Stimulated activated CD8-positive, alpha-beta memory T cell treated with anti-CD3 and anti-CD28 coated beads, Interleukin-2, amount 100 ng/mL, for 1 hour (primary cell): ENCODE measurements at places on chromosomes 7 and 10.

DNA sequence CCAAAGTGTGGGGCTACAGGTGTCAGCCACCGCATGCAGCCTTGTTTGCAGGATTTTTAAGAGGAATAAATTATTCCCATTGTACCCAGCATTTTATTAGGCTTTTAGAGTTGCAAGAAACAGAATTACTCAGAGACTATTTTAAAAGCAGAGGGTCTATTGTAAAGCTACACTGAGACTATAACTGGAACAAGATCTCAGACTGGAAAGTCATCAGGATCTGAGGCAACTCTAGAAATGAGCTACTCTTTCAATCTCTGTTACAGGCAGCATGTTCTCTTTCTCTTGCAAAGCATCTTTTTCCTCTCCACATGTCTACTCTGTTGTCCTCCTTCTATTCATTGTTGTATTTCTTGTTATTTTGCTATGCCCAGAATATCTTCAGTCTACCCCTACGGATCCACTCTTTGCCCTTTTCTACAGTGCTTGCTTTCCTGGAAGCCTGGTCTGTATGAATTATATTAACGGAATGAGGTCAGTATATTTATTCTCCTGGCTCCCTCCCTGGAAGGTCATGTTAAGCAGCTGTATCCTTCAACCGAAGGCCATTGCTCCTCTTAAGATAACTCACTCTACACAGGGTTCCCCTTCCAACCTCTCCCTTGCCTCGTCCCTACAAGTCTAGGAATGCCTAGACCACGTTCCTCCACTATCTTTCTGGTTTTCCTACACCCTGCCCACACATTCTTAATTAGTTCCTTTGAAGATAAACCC, 27.7 kb upstream of the MICU1 start:
- DNase-seq = no peak

DNA sequence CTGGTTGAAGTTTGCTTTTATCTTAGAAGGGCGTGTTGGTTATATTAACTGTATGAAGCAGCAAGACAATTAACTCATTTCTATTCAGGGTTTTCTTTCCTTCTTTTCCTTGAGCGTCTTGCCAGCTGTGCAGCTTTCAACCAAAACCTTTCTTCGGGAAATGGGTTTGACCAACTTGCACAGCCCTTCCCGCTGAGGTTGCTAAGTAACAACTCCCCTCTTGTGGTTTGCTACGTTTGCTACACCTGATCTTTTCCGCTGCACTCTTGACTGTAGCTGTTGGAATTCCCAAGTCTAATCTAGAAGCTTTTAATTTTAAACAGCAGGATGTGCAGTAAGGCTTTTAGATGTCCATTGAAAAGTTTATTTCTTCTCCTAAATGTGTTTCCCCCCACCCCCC, 116.9 kb downstream of the CDCA7L start:
- no peak for DNase-seq

GRCh38 chr7:112572669-112573301, 92.0 kb downstream of the LSMEM1 start:
- no peak for DNase-seq

DNA sequence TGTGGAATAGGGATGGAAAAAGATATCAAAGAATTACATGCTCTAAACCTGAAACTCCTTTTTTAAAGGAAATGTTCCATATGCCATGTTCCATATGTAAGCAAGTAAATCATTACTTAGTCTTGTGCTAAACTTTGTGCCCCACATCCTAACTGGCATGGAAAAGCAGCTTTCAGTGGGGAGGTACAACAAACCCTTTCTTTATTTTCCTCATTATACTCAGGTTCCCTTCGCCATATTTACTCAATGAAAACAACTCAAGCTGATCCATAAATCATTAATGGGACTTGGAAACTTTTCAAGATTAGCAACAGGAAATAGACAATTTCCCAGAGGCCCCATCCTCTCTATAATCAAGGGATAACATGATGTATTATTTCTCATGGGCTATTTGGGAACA, 56.0 kb downstream of the GSAP start:
- DNase-seq = no peak

DNA sequence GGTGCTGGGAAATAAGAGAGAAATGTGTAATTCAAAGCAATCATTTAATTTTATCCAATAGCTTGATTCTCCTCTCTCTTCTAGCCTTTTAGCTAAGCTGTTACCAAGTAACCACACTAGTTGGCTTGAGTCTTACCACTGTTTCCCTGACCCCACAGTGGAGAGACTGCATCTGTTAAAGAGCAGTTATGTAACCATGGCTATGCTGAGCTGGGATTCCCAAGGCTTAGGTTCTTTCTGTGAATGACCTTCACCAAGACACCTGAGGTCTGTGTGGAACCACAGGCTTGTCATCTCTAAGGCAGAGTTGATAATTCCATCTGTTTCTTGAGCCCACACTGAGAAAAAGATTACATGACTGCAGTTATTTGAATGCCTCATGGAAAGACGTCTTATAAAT, 47.7 kb upstream of the ATRNL1 start:
- DNase-seq = no peak

DNA sequence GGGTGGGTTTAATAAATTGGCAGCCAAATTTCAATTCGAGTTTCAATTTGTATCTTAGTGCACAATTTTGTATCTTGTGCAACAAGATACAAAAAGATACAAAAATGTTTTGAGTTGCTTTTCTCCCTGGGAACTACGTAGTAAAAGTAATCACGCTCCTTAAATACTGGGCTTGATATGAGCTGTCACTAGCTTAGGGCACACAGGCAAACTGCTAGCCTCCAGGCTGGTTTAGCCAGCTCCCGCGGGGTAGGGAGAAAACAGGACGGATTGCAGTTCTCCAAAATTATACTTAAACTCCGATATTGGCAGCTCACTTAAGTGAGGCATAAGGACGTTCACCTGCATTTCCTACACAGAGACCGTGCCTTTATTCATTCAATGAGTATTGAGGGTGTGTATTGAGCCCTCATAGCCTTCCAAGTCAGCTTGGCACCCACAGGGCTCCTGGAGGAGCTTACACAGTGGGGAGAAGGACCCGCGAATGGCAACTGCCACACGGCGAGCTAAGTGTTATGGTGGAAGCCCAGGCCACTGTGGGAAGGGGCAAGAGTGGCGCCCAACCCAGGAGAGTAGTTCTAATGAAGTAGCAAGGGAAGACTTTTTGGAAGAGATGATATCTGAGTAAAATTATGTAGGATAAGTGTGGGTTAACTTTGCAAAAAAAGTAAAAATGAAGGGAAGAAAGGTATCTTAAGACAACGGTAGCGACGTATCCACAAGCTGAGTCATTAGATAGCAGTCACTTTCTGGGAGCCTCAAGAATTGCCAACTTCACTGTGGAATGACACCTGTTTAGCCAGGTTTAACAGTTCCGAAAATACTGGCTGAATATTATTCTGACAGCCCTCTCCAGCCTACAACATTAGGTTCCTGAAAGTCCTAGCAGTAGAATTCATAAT, 1.6 kb upstream of the EPC1 start:
- no peak for DNase-seq

- DNase-seq = no peak
Measured at GRCh38 chr7:154905146-154905545, 97.8 kb downstream of the PAXIP1 start.

GRCh38 chr10:9211228-9211627, 1156.7 kb downstream of the GATA3 start:
- DNase-seq = no peak

DNA sequence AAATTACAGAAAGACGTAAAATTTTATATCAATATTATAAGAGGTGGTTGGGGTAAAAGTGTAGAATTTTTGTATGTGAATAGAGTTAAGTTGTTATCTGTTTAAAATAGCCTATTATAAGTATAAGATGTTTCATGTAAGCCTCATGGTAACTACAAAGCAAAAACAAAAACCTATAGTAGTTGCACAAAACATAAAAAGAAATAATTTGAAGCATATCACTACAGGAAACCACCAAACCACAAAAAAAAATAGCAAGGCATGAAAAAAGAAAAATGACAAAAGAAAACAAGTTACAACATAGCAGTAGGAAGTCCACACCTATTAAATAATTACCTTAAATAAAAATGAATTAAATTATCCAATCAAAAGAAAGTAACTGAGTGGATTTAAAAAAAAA, 12.4 kb upstream of the GSTK1 start:
- no peak for DNase-seq

- no peak for DNase-seq
Measured at GRCh38 chr7:114180556-114181266, 233.9 kb upstream of the FOXP2 start.

GRCh38 chr10:84469470-84469869, 141.1 kb downstream of the CCSER2 start:
- no peak for DNase-seq

- DNase-seq = no peak
Measured at GRCh38 chr10:59057345-59057744, 119.1 kb upstream of the PHYHIPL start.

- no peak for DNase-seq
Measured at GRCh38 chr7:42159130-42159529, 77.9 kb downstream of the GLI3 start.

DNA sequence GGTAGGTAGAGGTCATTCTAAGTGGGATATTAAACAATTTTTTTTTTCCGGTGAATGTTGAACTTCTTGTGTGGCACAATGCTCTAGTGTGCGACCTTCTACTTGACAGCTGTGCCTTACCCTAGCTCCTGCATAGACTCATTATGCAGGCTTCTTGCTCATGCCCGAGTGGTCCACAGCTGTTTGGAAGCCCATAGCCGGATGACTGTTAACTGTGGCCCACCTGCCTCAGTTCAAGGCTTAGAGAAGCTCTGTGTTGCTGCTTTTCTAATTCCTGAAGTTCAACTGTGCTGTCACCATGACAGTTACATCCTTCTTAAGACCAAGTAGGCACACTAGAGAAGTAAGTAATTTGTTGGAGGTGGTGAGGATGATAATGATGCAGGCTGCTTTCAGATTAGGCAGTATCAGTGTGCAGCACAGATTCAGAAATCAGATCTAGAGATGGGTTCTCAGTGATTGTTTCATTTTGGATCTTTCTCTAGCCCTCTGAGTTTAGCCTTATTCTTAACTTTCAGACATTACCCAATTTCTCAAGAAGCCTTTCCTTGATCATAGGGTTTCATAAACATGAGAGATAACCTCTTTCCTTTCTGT, 278.4 kb downstream of the PHF14 start:
- no peak for DNase-seq

DNA sequence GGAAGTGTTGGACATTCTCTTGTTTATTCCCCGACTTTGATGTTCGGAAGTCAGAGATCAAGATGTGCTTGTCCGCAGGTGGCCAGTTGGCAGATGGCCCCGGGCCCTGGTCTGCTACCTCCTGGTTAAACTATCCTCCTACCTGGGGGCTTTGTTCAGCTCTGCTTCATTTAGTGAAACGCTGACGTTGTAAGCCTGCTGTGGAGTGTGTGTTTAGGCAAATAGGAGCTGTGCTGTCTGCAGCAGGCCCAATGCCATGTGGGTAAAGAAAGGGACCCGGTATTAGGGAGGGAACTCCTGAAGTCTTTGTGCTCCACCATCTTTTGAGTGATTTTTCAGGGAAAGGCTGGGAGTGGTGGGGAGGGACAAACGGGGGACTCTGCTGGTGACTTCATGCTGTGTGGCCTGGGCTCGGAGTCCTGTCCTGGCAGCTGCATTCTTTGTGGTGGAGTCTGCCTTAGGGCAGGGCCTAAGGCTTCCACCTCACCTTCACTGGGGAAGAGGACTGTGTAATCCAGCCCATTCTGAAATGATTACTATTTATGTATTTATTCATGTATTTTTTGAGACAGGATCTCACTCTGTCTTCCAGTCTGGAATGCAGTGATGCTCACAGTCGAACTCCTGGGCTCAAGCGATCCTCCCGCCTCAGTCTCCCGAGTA, 171.1 kb upstream of the KLF6 start:
- DNase-seq = no peak

- DNase-seq = no peak
Measured at GRCh38 chr7:98133621-98134303, 27.1 kb downstream of the LMTK2 start.

DNA sequence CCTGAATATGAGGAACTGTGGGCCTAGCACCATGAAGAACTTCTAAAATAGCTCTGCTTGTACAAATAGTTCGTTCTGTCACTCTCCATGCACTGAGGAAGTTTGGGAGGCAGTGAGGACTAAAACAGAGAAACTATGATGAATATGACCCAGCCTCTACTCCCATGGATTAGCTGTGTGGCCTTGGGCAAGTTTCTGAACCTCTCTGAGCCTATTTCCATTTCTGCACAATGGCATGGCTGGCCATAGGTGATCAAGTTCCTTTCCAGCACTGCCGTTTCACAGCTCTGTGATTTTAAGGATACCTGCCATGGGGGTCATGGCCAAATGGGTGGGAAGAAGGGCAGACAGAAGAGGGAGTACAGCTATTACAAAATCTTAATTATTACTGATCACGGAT, 57.6 kb downstream of the SORBS1 start:
- no peak for DNase-seq

GRCh38 chr7:27767374-27767773, 27.4 kb downstream of the TAX1BP1 start:
- DNase-seq = no peak

DNA sequence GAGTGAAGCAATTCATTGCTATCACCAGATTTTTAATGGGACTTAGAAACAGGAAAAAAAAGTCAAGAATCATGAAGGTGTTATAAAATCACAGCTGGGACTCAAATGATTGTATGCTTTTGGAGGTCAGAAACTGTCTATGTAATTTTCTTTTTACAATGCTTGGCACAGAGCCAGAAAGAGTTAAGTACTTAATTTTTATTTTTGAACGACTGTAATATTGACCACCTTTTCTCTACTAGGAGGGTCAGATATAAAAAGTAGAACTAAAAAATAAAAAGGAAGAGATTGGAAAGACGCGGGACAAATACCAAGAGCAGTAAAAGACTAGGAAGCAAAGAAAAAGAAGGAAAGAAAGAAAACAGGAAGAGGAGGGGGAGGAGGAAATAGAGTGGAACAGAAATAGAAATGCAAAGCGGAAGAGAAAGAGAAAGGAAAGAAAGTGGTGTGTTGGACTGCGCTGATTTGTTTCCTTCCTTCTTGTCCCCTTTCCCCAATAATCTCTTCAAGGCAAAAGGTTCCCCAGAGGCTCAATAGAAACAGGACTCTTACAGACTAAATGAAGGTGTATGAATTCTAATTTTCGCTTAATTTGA, 23.2 kb upstream of the C1GALT1 start:
- DNase-seq = no peak

DNA sequence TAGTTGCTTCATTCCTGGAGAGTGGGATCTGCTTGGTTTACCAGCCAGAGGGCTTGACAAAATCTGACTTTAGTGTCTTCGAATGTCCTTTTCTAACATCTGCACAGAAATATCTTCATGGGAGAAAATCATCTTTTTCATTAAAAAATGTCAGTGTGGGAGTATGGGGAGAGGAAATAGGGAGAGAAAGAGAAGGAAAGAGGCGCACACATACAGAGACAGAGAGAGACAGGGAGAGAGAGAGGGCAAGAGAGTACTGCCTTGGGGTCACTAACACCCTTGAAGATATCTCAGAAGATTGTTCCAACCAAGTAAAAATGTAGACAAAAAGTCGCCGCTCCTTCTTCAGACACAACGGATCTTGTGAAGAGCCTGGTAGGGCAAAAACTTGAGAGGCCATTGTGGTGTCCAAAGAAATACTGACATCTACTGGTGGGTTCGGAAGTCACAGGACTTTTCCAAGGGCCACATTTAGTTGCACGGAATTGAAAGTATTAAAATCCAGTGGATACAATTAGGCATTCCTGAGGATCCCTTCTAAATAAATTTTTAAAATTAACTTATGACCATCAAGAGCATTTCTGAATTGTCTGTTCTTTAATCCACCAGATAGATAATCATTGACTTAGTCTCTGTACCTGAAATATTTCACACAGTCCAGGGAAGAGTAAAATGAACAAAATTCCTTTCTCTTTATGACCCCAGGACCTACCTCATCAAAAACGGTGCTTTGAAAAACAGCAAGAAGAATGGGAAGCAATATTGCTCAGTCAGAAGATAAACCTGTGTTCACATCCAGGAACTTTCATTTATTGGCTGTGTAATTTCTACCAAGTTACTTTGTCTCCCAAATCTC, 29.7 kb downstream of the VIM start:
- DNase-seq = no peak
